ENCODE measurements at places on chromosomes 4 and X. TPM values are rescaled to one million over a fixed set of nuclear protein-coding genes. Genes with fewer than 3 reads are reported as not detected.

DSPP gene
- total RNA-seq = not detected

HELT gene
- total RNA-seq = not detected

KLHL4 gene
- total RNA-seq = 2.5 TPM

GRCh38 chr4:146709956-146710355 is 71.3 kb downstream of the POU4F2 start:
- H3K27me3 ChIP-seq = no peaks in the 10 kb centered on the region
- no peak for DNase-seq
- no peaks in the 10 kb centered on the region for H3K36me3 ChIP-seq
- H3K4me1 ChIP-seq = no peaks in the 10 kb centered on the region

GRCh38 chr4:77184974-77185373 is 28.0 kb downstream of the CCNG2 start:
- H3K27me3 ChIP-seq = no peaks in the 10 kb centered on the region

DNA sequence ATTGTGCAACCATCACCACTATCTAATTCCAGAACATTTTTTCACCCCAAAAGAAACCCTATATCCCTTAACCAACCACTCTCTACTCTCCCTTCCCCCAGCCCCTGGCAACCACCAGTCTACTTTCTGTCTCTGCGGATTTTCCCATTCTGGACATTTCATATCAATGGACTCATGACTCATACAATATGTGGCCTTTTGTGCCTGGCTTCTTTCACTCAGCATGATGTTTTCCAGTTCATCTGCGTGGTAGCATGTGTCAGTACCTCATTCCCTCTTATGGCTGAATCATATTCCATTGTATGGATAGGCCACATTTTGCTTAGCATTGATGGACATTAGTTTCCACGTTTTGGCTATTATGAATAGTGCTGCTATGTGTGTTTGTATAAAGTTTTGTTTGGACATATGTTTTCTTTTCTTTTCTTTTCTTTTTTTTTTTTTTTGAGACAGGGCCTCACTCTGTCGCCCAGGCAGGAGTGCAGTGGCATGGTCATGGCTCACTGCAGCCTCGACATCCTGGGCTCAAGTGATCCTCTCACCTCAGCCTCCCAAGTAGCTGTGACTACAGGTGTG is 335.4 kb downstream of the BCOR start:
- H3K4me3 ChIP-seq = no peak overlapping the region
- no peaks in the 10 kb centered on the region for H3K36me3 ChIP-seq
- DNase-seq = no peak
- H3K27me3 ChIP-seq = no peaks in the 10 kb centered on the region
- H3K4me1 ChIP-seq = peaks cover 18% of the 10 kb centered on the region

DNA sequence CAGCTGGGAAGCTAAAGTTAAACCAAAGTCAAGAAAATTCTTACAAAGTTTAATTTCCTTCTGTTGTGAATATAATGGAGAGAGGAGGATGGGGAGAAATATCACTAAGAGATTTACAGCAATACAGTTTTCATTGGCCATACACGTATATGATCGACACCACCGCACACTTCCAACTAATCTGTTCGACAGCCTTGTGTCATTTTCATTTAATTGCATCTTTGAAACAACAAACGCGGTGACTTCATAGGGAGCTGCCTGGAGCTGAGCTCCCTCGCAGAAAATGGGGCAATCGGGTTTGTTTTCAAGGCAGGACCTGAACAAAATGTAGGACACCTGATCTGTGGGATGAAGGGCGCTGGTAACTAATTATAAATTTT is 1.3 kb downstream of the PTPN13 start:
- peak overlapping the region; percentile 78 for H3K27ac ChIP-seq
- no peak for DNase-seq
- H3K36me3 ChIP-seq = no peaks in the 10 kb centered on the region
- peak overlapping the region; percentile 73 for H3K4me3 ChIP-seq
- H3K4me1 ChIP-seq = peaks cover 52% of the 10 kb centered on the region

DNA sequence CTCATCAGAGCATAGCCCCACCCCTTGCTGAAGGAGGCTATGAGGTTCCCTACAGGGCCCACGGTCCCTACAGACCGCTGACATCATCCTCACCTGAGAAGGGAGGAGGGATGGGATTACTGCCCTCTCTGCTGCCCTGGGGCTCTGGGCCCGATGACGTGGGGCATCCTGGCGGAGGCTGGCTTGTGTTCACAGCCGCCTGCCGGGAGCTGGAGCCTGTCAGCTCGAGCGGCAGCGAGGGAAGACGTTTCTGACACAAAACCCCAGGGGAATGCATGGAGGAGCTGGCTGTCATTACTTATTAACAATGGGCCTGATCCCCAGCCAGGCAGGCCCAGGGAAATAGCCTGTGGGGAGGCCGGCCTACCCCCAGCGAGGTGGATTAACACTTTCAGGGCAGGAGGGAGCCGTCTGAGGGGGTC is 106.6 kb upstream of the ATP6AP2 start:
- H3K36me3 ChIP-seq = no peaks in the 10 kb centered on the region
- no peaks in the 10 kb centered on the region for H3K27me3 ChIP-seq
- H3K27ac ChIP-seq = no peak overlapping the region

All from esophagus muscularis mucosa (tissue), 4 donors.